ENCODE measurements at places on chromosomes 16 and 17. TPM values are rescaled to one million over a fixed set of nuclear protein-coding genes. Genes with fewer than 3 reads are reported as not detected.

The TEX19 gene
- total RNA-seq: not detected

The TMEM238L gene
- total RNA-seq: not detected

The PLA2G10 gene
- total RNA-seq: not detected

The C17orf78 gene
- not detected for total RNA-seq

The TBC1D28 gene
- total RNA-seq: not detected

The LYZL6 gene
- not detected for total RNA-seq

The CDH13 gene
- 41.9 TPM for total RNA-seq

The LITAFD gene
- total RNA-seq: not detected

The JPT2 gene
- total RNA-seq: 122 TPM

The RRAD gene
- 118 TPM for total RNA-seq
